Endothelial cell (in vitro differentiated cells): ENCODE measurements at places on chromosomes 2 and 18.

GRCh38 chr2:120463996-120464395 is 118.1 kb downstream of the INHBB start:
- no peak for DNase-seq

DNA sequence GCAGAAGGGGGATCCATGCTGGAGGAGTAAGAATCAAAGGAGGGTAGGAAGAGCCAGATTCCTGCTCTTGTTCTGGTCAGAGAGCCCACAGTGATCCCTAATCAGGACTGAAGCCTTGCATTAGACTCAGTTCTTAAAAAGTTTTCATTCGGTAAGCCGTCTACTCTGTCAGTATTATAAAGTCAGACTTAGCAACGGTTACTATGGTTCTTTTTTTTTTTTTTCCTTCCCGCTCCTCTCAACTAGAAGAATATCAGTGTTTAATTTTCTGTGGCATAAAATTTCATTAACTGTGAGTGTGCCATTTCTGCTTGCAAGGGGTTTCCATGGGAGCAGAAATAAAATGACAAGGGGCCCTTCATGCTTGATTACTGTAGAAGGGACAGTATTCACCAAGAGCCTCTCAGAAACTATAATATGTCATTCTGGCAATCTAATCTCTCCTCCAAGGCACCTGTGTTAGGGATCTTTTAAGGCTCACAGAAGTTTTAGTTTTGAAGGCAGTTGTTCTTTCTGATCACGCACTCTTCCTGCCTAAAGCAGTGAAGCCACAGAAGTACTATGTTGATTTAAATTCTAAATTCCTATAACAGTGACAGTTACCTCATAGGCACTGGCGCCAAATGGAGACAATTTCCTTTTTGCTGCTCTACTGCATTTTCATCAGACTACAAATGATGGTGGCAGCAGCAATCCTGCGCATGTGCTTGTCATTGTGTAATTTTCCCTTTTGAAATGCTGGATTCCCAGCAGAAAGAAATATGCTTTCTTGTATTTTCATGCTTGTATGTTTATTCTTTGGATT is 57.0 kb downstream of the OSBPL6 start:
- DNase-seq, result no peak

- no peak for DNase-seq
Observed at GRCh38 chr2:79994161-79994560, 310.4 kb downstream of the LRRTM1 start.

DNA sequence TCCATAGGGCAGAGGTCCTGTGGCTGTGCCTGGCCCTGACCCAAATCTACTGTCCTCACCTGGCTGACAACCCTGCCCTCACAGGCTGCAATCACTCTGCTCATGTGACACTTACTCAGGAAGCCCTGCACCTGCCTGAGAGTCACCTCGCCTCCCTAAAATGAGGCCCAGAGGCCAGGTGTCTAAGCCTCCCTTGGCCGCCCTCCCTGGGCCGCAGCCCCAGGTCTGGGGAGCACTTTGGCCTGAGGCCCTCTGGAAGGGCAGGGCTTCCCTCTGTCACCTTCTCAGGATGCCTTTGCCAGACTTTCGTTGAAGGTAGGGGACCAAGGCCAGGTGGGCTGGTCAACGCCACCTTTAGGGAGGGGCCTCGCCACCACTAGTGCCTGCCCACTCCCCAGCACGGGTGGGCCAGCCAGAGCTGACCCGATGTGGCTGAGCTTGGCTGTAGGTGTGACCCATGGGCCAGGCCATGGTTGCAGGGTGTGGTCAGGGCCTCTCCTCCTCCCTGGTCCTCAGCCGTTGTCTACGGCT is 6.1 kb upstream of the GPC1 start:
- DNase-seq, result no peak

- no peak for DNase-seq
Observed at GRCh38 chr2:171858397-171858958, 35.6 kb downstream of the SLC25A12 start.

DNA sequence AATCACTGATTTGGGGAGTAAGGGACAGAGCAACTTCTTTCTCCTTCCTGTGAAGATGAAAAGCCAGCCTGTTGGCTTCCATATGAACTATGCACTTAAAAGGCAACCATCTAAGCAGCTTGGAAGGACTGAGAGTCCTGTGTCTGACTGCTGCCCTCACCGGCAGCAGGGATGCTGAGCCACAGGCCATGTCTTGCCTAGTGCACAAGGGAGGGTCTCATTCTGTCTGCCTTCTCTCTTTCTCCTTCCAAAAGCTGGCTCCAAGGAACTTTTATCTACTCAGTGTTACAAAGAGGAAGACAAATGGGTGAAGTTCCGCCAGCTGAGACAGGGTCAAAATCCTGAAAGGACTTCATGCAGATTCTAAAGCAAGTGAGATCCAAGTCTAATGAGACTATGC is 146.3 kb downstream of the MTCL1 start:
- no peak for DNase-seq

- DNase-seq, result no peak
Observed at GRCh38 chr2:55155206-55155605, 76.9 kb downstream of the CLHC1 start.

DNA sequence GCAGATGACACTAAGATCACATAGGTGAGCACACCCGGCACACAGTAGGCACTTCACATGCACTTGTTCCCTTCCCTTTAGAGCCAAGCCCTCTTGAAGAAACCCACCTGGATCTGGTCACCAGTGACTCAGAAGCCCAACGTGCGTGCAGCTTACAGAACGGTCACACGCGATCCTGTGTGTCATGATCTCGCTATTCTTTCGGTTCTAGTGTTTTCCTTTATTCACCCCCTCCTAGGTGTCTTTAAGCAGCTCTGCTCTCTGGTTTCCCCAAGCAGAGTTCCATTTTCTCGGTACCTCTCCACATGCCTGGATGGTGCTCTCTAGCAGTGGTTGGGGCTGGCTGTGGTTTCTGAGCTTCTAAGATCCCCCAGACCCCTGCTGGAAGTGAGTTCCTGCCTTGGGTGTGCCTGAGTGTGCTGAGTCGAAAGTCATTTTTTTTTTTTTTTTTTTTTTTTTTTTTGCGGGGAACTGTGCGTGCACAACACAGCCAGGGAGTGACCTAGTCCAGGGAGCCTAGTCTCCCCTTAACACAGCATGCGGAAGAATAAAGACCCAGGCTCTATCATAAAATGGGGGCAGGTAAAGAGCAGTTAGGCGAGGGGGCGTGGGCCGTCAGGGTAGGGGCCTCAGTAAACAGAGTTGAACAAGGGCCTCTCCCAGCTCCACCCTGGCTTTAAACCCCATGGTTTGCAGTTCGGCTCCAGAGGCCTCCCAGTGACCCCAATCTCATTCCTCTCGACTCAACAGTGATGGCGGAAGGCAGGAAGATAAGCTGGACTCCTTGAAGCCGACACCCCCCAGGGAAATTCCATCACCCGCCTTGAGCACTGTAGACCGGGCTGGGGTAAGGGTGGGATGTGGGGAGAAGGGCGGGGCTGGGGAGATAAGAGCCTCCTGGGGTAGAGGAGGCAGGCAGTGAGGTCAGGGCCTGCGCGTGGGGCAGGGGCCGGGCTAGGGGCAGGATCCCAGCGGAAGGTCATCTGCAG is 29.8 kb upstream of the DNMT3A start:
- no peak for DNase-seq

DNA sequence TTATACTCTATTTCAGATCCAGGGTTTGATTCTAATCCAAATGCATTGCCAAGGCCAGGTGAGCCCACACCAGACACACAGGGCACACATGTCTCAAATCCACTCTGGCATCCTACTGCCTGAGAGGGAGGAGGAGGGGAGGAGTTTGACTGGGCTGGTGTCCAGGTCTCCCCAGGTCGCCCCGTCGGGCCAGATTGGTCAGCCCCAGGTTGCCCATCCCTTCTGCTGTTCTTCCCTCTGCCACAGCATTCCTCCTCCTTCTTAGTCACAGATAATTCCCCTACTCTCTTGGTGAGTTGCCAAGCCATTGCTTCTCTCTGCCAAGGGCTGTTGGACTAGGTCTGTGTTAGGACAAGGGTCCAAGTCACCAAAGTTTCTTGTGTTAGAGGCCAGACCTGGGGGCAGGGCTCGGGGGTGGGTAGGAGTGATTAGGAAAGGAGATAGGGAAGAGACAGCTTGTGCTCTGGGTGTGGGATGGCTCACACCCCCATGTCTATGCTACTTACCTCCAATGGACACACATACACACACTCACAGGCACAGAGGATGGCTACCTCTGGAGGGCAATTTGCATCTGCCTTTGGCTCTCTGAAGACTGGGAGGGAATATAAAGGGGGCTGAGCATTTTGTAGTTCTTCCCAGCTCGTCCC is 2.5 kb upstream of the EGR4 start:
- DNase-seq, result no peak

GRCh38 chr2:209636076-209636475 is 135.6 kb upstream of the UNC80 start:
- DNase-seq, result no peak

- DNase-seq, result no peak
Observed at GRCh38 chr2:68745006-68745405, 10.4 kb downstream of the ARHGAP25 start.

- no peak for DNase-seq
Observed at GRCh38 chr18:36402765-36403396, 105.4 kb downstream of the FHOD3 start.

- no peak for DNase-seq
Observed at GRCh38 chr18:11998193-11998592, 16.9 kb downstream of the IMPA2 start.

DNA sequence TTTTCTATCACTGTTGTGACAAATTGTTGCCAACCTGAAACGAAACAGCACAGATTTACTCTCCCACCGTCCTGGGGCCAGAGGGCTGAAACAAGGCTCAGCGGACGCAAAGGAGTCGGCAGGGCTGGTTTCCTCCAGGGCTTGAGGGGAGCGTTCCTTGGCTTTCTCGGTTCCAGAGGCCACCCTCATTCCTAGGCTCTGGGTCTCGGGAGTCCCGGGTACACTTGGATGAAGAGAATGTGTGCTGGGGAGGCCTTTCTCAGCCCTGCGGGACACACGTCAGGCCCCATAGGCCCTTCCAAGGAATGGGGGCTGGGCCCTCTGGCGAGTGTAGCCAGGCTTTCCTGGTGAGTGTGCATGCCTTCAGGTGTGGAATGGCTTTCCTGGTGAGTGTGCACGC is 287.3 kb upstream of the HS6ST1 start:
- no peak for DNase-seq

DNA sequence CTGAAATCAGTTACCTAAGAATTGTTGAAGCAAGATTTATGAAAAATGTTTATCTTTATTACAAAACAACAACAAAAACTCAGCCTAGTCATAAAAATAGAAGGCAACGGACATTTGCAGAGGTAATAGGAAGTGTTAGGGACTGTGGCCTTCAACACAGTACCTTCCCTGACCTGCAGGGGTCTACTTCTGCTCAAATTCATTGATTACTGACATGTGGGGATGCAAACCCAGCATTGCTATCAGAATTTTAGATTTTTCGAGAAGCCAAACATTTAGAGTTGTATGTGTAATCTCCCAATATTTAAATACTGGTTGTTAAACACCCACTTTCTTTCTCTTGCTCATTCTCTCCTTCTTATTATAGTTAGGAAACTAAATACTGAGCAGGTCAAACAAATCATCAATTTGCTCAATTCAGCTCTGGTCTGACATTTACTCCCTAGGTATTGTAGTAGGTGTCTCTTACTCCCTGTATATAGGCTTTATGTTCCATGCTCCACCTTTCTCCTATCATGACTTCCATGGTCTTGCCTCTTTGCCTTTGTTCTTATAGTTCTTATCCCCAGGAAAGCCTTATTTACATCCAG is 198.5 kb downstream of the UBE2E3 start:
- peak; percentile 19 for DNase-seq

DNA sequence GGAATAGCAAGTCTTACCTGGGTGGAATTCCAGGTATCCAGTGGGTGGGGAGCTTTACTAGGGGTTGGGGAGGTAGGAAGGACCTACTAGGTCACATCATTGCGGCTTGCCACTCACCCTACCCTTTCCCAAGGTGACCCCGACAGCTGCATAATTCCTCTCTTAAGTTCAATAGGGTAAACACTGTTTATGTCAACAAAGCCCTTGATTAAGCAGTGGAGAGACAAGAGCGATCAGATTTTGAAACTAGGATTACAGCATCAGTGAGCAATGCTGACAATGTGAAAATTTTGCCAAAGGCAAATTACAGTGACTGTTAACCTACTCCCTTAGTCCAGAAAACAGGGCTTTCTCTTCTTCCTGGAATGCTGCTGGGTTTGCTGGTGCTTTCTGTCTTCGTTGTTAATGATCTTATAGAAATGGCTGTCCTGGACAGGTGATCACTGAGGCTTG is 14.5 kb downstream of the SLC19A3 start:
- no peak for DNase-seq

GRCh38 chr2:218517434-218518206 is 50.5 kb downstream of the USP37 start:
- DNase-seq, result no peak

DNA sequence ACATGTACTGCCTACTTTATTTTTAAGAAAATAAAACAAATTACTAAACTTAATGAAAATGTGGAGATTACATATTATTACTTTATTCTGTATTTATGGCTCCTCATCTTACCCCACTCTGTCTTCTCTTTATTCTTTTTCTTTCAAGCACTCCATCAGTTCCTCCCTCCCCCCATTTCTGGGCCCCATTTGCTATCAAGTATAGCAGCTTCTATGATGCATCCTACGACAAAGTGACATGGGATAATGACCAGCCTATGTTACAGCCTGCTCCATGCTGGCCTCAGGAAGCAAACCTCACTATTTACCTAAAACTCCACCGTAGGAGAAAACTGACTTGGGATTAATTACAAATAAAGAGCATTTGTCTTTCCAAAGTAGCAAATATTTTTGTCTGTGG is 58.8 kb downstream of the RND3 start:
- no peak for DNase-seq

GRCh38 chr18:49698525-49699025 is 114.8 kb downstream of the ACAA2 start:
- no peak for DNase-seq

DNA sequence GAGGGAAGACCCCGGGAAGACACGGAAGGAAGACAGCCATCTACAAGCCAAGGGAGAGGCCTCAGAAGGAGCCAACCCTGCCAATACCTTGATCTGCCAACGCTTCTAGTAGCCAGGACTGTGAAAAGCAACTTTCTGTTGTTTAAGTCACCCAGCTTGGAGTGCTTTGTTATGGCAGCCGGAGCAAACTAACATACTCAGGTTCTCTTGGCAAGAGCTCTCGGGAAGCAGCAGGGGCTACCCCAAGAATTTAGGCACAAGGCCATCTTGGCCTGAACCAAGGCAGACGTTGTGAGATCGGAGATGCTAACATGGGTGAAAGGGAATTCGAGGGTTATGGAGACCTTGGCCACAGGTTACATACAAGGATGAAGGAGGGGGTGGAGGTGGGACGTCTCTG is 78.6 kb upstream of the KLHL29 start:
- no peak for DNase-seq

DNA sequence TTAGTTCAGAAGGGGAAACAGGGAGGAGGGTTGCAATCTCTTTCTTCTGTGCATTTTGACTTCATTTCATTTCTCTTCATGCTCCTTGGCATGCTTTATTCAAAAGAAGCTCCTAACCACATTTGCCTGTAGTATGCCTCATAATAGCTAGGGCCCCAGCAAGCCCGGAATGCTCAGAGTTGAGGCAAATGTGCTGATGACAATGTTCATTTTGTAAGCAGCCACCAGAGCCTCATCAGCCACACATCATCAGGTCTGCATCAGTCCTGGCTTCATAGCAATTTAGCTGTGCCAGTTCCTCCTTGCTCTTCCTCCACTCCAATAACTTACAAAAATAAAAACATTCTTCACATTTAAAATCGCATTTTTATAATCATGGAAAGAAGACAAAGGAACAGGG is 65.4 kb upstream of the MMADHC start:
- no peak for DNase-seq

GRCh38 chr18:1047406-1047805 is 142.7 kb downstream of the ADCYAP1 start:
- no peak for DNase-seq
